Fibroblast of the aortic adventitia (primary cell): ENCODE measurements at places on chromosomes 3 and 15.
A peak's percentile ranks its signal among the peaks of the same experiment; 100 is the strongest.

- no peak for DNase-seq
Observed at GRCh38 chr3:30245858-30246622, 360.4 kb upstream of the TGFBR2 start.

DNA sequence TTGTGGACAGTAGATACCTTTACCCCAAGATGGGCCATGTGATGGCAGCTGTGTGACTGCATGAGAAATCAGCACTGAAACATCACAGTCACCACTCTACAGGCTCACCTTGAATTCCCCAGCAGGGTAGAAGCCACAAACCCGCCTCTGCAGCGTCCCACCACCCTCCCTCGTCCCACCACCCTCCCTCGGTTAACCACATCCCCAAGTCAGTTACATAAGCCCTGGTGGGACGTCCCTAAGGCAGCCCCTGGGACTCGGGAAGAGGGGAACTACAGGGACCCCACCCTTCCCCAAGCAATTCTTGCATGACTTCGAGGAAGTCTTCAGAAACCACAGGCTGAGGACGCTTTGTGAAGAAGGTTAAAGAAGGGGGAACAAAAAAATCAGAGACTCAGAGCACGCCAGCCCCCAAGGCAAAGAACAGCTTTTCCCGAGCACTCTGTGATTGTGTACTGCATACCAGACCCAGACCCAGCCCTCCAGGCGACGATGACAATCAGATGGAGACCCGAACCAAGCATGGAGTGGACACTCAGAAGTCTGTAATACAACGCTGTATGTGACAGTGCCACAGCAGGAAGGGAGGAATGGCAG, 60.5 kb downstream of the SH3BP5 start:
- no peak for DNase-seq

DNA sequence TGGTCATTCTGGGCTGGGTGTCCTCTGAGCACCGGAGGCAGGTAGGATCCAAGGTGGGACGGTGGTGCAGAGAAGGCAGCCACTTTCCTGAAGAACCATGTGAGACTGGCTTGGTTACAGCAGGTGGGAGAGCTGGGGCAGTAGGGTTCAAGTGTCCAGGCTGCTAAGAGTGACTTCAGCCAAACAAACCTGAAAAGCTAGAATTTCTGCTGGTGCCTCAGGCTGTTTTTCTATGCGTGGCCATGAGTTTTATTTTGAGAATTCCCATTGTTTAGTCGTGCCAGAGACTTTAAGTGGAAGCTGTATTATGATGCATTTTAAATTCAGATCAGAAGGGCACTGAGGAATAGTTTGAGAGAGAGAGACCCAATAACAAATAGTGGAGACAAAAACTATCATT, 20.1 kb downstream of the USP13 start:
- no peak for DNase-seq

DNA sequence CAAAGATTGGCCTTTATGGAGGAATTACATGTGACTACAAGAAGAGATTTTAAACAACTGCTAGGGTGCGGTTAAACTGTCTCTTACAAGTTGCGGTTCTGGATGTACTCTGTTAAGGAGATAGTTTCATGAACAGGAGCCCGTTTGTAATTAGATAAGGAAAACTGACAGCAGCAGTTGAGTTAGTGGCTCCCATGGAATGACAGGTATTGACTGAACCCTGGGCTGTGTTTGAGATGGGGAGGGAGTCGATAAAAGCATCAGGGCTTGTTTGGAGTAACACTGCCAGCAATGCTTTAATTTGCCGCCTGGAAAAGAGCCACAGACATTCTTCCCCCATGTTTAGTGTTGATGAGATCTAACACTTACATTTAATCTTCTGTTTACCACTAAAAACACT, 139.9 kb downstream of the ROBO2 start:
- no peak for DNase-seq

GRCh38 chr15:71572452-71573053, 237.8 kb upstream of the NR2E3 start:
- DNase-seq, result no peak

- no peak for DNase-seq
Observed at GRCh38 chr3:16995601-16996000, 110.8 kb downstream of the PLCL2 start.

- DNase-seq, result no peak
Observed at GRCh38 chr15:99121207-99121606, 16.3 kb downstream of the SYNM start.

GRCh38 chr3:67979342-67979741, 324.9 kb upstream of the SUCLG2 start:
- DNase-seq, result no peak

GRCh38 chr15:85941186-85941855, 138.3 kb upstream of the AGBL1 start:
- DNase-seq, result peak; percentile 8

DNA sequence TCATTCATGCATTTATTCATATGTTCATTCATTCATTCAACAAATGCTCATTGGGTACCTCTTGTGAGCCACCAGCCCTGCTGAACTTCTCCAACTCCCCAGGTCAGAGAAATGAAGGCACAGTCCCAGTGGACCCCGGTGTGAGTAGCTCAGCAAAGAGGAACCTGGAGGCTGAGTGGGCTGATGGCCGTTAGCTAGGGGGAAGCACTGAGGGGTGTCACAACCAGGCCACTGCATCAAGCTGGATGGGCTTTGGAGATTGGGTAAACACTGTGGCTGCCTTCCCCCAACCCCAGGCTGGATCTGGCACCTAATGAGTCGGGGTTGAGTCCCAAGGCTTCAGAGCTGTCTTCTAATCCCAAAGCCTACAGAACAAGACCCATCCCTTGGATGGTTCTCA, 12.1 kb upstream of the ALAS1 start:
- no peak for DNase-seq

DNA sequence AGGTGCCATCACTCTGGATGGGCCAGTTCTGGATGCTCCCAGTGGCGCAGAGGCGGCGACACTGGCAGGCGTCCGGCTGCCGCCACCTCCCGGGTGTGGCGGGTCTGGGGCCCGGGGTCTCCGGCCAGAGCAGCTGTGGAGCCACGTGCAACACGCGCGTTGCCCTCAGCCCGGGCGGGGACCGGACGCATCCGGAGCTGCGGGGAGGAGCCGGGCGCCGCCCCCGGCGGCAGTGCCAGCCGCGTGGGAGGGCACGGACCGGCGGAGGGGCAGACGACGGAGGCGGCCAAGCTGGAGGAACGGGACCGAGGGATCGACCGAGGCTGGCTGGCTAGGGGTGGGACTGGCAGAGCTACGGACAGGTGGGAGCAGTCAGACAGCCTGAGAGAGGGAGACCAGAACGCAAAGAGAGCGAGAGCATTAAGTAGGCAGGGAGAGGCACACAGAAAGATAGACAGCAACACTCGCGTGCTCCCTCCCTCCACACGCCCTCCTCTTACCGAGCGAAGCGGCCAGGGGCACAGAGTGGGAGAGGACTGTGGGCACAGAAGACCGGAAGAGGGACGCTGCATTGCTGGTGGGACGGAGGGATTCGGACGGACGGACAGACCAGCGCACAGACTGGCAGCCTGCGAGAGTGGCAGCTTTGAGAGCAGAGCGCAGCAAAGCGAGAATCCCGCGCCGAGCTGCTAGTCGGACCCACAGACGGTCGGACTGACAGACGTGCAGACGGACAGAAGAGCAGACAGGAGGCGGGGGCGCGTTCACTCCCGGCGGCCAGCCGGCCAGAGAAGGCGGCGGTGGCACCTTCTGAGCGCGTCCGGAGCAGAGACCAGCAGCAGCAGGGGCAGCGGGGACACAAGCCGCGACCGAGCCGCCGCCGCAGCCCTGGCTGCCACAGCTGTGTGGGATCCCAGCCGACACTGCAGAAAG, at the start of gene ARPP21:
TSS of gene ARPP21 (plus strand) at position 272 of the 933 bp plus-strand sequence. CDS start 42,227 bp downstream, outside the sequence.
- DNase-seq, result peak; percentile 3

GRCh38 chr3:140467104-140467577, 210.7 kb upstream of the TRIM42 start:
- DNase-seq, result peak; percentile 27

- DNase-seq, result no peak
Observed at GRCh38 chr3:36813305-36813704, 49.0 kb upstream of the DCLK3 start.

DNA sequence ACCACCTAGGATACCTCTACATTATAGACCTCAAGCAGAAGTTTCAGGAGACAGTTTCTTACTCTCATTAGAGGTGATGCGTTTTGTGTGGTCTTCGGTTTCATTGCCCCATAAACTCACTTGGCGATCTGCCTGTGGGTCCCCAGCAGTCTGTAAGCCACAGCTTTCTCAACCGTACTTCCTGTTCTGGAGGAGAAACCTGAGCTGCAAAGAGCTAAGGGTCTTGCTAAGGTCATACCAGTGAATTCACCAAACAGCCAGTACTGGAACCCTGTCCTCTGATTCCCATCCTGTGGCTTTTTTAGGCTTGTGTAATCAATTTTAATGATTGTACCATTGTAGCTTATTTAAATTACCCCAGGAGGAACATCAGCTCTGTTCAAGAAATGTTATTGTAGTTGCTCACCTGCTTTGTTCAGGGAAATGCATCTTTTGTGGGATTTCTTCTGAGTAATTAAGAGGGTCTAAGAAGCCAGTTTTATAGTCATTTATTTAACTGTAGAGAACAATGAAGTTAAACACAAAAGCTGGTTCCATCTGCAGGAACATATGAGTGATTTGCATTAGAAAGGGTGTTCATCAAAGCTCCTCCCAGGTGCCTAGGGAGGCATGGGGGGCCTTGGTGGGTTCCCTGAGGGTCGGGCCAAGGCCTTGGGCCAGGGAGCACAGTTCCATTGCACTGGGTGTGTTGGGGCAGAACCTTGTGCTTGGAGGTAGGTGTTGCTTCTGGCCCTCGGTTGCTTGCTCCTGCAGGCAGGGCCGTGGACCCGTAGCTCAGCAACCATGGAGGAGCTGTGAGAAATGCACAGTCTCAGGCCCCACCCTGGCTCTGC, 69.6 kb downstream of the APBA2 start:
- DNase-seq, result no peak

GRCh38 chr3:47009225-47010110, 30.0 kb downstream of the NBEAL2 start:
- DNase-seq, result peak; percentile 88

DNA sequence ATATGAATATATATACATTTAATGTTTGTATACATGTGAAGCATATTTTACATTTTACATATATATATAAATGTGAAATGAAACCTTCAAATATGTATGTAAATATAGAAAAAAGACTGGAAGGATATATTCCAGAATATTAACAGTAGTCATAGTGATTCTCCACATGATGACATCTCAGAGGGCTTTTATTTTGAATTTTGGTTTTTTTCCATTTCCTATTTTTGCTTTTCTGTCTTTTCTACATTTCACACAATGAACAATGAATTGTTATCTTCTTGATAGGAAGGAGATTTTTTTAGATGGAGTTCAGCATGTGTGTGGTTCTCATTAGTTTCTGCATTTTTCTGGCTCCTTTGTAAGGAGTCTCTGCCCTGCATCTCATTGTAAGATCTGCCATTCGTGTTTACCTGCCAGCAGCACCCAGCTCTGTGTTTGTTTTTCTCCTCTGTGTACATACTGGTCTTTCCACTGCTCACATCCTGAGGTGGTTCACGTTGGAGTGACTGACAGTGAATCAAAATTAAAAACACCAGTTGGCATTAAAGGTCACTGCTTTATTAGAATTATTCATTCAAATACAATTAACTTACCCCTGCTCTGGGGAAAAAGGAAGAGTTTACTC, 425.3 kb upstream of the MDFIC2 start:
- DNase-seq, result peak; percentile 27

GRCh38 chr15:79673416-79674123, 223.2 kb downstream of the MTHFS start:
- no peak for DNase-seq

DNA sequence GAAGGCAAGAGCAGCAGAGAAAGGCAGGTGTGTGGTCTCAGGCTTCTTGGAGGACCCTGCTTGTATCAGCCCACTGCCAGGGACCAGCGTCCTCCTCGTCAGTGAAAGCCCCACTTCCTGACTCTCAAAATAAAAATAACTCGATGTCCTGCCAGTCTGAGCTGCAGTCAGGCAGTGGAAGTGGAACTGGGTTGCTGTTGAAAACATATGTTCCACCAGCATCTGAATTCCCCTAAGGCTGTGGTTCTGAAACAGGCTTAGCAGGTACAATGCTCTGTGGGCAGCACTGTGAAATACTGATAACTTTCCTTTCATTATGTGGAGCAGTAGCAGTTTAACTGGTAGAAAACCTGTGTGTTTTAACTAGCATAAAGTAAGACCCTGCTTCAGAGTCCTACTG, 121.6 kb upstream of the EIF1B start:
- DNase-seq, result no peak

- DNase-seq, result no peak
Observed at GRCh38 chr15:60077581-60078359, 73.7 kb downstream of the FOXB1 start.

- no peak for DNase-seq
Observed at GRCh38 chr3:15654891-15655290, 53.3 kb downstream of the BTD start.

DNA sequence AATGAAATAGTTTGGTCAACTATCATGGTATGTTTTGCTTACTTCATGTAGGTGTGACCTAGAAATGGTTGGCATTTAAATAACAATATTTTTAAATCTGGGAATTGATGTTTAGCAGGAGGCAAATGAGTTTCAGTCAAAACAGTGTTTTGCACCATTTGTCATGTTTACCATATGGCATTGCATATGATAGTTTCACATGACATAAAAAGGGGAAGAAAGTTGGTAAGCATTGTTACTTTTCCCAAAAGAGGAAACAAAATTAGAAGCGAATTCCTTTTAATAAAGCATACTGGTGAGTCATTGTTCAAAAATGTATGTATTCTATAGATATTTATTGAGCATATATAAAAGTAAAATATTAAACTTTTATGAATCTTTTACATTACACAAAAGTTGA, 2.3 kb downstream of the RNF13 start:
- no peak for DNase-seq

DNA sequence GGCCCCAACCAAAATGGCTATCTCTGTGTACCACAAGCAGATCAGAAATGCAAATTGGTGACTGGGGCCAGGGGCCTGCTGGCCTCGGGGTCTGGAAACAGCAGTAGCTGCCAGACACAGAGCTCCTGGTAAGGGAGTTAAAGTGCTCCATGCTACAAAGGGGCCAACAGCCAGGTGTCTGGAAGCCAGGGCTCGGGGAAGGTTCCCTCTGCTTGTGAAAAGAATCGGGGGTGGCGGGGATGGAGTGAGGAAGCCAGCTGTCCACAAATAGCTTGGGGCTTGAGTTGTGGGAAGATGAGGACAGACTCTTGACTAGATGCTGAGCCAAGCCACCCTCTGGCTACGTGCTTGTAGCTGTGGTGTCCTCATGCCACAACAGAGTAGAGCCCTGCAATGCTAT, 39.3 kb downstream of the CHRD start:
- no peak for DNase-seq

DNA sequence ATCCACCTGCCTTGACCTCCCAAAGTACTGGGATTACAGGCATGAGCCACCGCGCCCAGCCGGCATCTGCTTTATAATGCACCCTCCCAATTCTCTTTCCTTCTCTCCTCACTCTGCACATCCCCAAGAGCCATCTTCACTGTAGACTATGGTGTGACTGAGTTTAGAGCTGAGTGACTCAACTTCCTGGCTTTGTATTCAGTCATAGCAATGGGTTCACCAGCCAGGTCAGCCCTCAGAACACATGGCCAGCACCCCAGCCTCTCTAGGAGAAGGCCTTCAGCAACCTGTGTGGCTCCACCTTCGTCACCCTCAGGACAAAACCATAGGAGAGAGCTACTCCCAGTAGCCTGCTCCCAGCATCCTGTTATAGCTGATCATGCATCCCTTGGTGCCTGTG, 33.0 kb downstream of the ARID3B start:
- peak; percentile 40 for DNase-seq

GRCh38 chr3:5791558-5791957, 604.1 kb downstream of the EDEM1 start:
- peak; percentile 1 for DNase-seq
